ENCODE measurements at places on chromosomes 13 and 19.
A peak's percentile ranks its signal among the peaks of the same experiment; 100 is the strongest.

GRCh38 chr19:37896180-37896579 lies 10.2 kb downstream of the WDR87 start:
- DNase-seq = no peak

GRCh38 chr19:41263042-41263849 lies 926 bp upstream of the HNRNPUL1 start:
- peak; percentile 86 for DNase-seq

DNA sequence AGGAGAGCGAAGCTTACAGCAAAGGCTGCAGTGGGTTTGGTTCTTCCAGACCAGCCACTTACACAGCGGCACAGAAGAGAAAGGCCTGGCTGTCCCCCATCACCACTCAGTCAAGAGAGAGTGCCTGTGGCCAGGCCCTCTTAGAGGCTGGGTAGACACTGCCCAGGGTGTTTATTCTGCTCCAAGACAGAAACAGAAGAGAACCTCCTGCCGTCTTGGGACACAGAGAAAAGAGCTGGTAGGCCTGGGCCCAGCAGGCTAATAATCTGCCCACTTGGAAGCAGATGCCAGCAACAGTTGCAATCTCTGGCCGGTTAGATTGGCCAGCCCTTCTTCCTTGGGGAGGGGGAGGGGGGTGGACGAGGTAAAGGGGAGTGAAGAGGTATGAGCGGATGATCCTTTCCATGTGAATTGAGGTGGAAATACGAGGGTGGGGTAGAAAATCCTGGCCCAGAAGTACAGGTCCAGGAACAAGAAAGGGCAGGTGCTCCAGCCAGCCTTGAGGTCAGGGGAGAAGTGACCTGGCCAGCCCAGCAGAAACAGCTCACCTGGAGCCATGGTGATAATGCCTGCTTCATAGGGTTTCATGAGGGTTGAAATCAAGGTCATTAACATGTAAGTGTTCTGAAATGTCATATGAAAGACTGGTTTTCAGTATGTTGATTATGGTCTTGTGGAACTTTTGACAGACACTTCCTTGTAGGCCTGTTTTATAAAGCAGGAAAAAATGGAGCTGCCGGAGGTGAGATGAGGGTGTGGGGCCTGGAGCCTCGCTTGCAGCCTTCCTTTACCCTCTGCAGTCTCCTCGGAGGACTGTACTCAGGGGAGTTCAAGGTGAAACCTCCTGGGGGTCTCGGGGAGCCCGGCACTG lies 116.9 kb downstream of the SIPA1L3 start:
- no peak for DNase-seq

GRCh38 chr19:48069435-48069834 lies 25.6 kb upstream of the CABP5 start:
- DNase-seq = no peak

- no peak for DNase-seq
Observed at GRCh38 chr13:92951273-92951890, 275.2 kb upstream of the GPC6 start.

- no peak for DNase-seq
Observed at GRCh38 chr13:25489238-25489637, 117.5 kb downstream of the ATP8A2 start.

DNA sequence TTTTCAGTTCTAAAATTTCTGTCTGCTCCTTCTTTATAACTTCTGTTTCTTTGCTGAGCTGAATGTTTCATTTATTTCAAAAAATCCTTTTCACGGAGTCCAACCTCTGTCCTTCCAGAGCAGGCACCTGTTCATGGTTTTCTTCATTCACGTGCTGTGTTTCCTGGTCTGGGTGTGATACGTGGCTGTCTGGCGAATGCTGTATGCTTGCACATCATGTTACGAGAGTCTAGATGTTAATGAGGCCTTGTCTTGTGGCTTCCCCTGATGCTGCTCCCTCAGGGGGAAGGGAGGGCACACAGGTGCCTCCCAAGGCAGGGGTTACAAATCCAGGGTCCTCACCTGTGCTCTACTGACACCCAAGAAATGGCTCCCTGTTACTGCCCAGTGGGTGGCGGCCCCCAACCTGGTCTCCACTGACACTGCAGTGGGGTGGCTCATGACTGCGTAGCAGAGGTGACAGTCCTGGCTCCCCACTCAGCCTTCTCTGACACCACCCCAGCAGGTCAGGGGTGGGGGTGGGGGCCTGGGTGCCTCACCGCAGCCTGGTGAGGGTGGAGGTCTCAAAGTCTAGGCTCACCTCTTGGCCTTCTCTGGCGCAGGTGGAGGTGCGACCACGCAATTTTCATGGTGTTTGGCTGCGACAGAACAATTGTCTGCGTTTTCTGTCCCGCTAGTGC lies 20.1 kb upstream of the RAB20 start:
- no peak for DNase-seq

GRCh38 chr13:28640861-28641599 lies 17.9 kb upstream of the POMP start:
- no peak for DNase-seq

- DNase-seq = no peak
Observed at GRCh38 chr13:65505941-65506340, 1724.2 kb downstream of the PCDH9 start.

- DNase-seq = no peak
Observed at GRCh38 chr19:33282036-33282671, 20.2 kb downstream of the CEBPA start.

- no peak for DNase-seq
Observed at GRCh38 chr13:109875746-109876145, 89.4 kb upstream of the IRS2 start.

GRCh38 chr13:49499889-49500660 lies 4.3 kb downstream of the PHF11 start:
- DNase-seq = no peak
